ENCODE measurements at places on chromosomes 7 and 10.
A peak's percentile ranks its signal among the peaks of the same experiment; 100 is the strongest.

DNA sequence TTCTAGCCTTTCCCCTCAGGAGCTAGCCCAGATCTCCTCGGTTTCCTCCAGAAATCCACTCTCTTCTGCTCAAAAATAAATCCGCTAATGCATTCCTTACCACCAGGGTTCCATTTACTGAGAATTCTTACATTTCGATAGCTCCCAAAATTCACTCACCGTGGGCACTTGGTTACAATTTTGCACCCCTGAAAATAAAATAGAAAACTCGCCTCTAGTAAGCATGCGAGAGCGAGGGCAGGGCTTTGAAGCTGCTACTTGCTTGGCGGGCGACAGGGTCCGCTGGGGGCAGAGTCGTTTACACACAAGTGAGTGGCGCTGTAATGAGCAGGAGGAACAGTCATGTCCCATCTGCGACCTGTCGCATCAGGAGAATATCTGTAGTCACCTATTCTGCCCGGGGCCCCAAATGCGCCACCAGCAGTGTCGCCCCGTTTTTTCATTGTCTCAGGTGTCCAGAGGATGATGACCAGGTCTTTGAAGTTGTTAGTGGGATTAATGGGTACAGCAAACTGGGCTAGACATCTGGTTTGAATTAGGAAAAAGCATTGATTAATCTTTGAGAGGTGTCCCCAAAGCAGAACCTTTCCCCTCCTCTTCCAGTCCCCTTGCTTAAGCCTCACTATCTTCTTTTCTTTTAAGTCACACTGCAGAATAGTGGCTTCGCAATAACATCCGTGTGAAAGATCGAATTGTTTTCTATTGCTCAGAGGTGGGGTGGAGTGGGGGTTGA is 1.2 kb upstream of the MEOX2 start:
- DNase-seq: no peak

GRCh38 chr7:11552676-11553296 is 279.2 kb downstream of the THSD7A start:
- no peak for DNase-seq

DNA sequence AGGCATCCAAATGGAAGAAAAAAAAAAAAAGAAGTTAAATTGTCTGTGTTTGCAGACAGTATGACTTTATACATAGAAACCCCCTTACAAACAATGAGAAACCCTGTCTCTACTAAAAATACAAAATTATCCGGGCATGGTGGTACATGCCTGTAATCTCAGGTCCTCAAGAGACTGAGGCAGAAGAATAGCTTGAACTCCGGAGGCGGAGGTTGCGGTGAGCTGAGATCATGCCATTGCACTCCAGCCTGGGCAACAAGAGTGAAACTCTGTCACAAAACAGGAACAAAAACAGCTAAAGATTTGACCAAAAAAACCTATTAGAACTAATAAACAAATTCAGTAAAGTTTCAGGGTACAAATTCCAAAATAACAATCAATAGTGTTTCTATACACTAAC is 385.8 kb upstream of the GRM3 start:
- no peak for DNase-seq

DNA sequence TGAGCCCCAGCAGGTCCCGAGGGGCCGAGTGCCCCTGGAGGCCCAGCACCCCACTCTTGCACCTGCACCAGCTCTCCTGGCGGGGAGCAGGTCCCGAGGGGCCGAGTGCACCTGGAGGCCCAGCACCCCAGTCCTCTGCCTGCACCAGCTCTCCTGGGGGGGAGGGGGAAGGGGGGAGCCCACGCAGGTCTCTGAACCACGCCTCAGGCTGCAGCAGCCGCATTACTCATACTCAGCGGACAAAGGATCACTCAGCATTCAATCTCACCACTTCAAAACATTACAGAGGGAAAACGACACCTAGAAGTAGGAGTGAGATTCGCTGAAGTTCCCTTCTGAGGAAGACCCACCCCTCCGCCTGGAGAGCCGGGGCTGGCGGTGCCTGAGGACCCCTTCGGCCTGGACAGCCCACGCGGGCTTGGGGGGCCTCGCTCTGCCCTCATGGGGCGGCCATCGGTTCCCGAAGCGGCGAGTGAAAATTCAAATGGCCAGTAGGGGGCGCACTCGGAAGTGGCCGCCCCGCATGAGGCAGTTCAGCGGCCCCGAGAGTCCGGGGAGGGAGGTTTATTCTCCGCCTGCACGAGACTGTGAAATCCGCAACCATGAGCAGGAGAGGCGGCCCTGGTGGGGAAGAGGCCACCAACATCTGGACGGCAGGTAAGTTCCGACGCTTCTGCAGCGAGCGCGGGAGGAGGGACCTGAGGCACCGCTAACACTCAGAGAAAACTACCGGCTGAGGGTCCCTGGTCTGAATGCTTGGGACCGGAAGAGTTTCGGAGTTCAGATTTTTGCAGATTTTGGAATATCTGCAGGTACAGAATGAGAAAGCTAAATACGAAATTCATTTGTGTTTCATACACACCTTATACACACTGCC is 1.1 kb upstream of the GPER1 start:
- DNase-seq: peak; percentile 88

DNA sequence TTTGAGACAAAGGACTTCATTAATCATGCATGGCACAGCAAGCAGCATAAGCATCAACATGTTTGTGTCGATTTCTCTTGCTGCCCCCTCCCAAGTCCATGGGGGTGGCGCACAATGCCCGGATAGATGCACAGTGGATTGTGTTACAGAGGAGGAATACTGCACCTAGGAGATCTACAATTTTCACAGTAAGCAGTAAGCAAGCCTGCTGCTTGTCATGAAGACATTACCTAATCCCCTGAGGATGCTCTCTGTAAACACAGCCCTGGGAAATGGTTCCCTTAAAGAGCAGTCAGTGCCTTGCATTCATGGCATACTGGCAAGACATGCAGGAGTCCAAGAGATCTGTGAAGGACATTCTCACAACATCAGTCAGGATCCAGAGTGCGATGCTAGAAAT is 137.7 kb downstream of the ETV1 start:
- DNase-seq: peak; percentile 54

- DNase-seq: peak; percentile 67
Observed at GRCh38 chr10:102384606-102385429, 10.7 kb upstream of the NFKB2 start.

DNA sequence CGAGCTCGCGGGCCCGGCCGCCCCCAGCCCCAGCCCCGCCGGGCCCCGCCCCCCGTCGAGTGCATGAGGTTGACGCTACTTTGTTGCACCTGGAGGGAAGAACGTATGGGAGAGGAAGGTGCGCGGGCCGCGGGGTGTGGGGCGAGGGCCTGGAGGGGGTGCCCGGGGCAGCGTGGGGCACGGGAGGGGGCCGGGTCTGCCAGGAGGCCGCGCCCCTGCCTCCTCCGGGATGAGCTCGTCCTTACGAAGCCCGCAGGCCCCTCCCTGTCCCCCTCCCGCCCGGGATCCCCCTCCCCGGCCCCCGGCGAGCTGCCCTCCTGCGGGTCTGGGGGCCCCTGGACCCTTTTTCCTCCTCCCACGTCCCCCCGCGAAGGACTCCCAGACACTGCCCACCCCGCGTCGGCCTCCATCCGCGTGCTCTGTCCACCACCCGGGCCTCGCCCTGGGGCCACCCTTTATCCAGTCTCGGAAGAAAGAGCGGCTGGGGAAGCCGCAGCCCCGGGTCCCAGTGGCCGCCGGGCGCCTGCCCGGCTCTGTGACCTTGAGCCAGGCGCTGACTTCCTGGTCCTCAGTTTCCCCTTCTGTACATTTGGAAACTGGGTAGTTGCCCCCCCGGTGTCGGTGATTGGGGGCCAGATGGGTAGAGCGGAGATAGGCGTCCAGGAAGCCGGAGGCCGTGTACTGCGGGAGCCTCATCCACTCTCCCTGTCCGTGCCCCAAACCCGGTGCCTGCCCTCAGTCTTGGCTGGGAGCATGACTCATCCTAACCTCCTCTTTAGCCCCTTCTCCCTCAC is 521 bp downstream of the LIMK1 start:
- DNase-seq: peak; percentile 85

DNA sequence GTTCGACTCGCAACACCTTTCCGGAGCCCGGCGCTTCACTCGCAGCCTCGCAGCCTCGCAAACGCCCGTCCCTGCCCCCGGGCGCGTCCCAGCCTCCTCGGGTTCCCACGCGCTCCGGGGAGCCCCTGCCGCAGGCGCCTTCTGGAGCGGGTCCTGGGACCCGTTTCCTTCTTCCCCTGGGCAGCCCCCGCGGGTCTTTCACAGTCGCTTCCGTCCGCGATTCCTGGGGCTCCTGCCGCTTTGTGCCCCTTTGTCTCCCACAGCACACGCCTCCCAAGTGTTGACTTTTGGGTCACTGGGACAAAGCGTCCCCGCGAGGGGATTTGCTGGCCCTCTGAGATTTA is 140.7 kb downstream of the DYNC2I1 start:
- no peak for DNase-seq

- DNase-seq: no peak
Observed at GRCh38 chr7:50226669-50227068, 77.8 kb upstream of the IKZF1 start.

GRCh38 chr7:143848192-143848591 is 53.8 kb downstream of the TCAF1 start:
- DNase-seq: no peak

GRCh38 chr10:43981232-43981631 is 332.6 kb upstream of the ZNF32 start:
- peak; percentile 26 for DNase-seq

- no peak for DNase-seq
Observed at GRCh38 chr10:70662362-70663220, 9.7 kb upstream of the ADAMTS14 start.

- peak; percentile 59 for DNase-seq
Observed at GRCh38 chr10:4512671-4513240, 313.3 kb upstream of the AKR1E2 start.

- peak; percentile 93 for DNase-seq
Observed at GRCh38 chr7:106717955-106718871, 57.3 kb upstream of the CCDC71L start.

DNA sequence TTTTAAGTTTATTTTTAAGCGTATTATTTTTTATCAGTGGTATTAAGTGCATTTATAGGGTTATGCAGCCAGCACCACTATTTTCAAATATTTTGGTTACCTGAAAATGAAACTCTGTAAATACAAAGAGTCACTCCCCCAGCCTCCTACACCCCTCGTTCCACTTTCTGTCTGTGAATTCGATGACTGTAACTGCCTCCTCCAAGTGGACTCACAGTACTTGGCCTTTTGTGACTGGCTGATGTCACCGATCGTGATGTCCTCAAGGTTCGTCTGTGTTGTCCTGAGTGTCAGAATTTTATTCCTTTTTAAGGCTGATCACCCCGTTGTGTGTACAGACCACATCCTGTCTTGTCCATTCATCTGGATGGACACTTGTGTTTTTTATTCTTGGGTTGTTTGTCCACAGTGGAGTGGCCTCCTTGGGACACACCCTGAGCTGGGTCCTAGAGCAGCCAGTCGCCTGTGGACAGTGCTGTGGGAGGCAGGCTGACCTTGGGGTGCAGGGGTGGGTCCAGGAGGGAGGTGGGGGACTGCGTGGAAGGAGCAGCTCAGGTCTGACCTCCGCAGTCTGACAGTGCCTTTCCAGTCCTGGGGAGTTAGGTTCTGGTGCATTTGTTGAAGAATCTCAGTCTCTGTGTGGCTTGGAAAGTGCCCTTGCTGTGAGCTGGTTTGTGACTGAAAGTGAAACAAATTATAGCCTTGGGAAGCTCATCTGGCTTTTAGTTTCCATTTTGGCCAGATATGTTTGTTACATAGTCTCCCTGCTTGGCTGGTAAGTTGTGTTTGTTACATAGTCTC is 6.9 kb downstream of the MTG1 start:
- no peak for DNase-seq

DNA sequence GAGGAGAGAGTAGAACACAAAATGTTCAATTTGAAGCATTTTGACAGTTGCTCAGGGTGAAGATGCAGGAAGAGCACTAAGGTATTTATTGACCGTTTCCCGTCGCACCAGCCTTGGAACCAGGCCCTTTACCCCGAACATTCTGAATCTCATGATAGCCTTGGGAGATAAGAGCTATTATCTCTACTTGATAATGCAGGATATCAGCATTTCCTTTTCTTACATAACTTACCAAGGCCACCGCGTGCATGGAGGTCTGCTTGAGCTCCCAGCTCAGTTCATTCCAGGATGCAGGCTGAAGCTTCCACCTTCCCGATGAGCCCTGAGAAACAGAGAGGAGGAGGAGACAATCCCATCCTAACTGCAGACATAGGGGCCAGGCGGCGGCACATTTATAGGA is 324.2 kb upstream of the COBL start:
- no peak for DNase-seq
